ENCODE measurements at places on chromosomes 11 and 22. TPM values are rescaled to one million over a fixed set of nuclear protein-coding genes. Genes with fewer than 3 reads are reported as not detected.

DNA sequence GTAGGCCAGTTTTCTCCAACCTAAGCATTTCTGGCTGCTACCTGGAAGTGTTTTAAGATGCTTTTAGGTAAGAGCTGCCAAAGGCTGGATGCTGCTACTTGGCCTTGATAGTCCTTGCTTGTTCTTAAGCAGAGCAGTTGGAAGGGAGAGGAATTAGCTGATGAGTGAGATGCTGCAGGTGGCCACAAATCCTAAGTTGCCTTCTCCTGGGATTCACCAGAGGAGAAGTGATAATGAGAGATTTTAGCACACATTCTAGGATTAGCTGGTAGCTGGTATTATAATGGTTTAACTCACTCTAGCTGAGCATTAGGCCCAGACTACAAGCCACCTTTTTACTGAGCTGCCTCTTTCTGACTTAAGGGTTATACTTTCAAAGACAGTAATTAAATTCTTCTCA, 442.9 kb upstream of the RAG2 start:
- DNase-seq = no peak

APOA4 gene
- not detected for total RNA-seq

DNA sequence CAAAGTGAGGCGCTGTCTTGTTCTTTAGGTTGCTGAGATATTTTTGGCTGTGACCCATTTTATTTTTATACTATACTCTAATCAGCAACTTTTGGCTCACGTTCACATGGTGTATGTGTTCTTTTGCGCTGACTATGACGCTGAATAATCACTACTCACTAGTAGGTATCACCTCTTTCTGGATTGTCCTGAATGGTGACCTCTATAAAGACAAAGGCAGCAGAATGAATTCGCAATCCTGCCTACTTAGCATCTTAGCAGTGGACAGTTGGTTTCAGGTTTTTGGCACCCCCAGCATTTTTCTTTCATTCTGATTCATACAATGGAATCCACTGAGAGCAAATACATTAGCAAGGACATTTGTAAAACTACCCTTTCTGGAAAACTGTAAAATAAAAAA, 351.3 kb downstream of the JRKL start:
- DNase-seq = no peak

GRCh38 chr11:8080674-8081590, at the start of gene TUB:
TSS of gene TUB (plus strand) at chr11:8081211. CDS start at chr11:8081511, 300 bp downstream.
- no peak for DNase-seq

GRCh38 chr11:60834742-60835533, 7.0 kb upstream of the CCDC86 start:
- DNase-seq = no peak

DNA sequence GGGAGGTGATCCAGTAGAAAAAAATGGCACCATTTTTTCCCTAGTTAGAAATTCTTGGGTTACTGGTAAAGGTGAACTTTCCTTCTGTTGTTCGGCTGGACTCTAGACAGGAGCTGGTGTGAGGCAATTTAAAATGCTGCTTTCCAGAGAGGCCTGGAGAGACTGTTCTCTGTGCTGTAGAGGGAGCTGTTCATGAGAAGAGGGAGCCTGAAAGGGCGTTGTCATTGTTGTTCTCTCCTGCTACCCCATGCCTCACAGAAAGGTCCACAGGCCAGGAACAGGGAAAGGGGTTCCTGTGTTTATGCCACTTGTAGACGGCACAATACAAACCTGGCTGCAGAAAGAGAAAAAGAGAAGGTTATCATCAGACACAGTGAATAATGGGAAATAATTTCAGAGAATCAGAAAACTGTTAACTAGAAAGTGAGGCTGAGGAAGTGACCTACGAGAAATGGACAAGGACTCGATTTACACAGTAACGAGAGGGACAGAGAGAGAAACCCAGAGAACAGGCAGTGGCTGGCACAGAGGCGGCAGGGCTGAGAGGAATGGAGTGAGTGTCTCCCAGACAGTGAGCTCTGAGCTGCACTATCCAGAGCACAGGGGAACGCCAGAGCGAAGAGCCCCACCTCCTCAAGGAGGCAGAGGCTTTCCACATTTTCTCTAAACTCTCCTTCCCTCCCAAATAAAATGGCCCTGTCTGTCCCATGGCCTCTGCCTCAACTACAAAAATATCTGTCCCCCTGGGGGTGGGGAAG, 109.2 kb downstream of the RRM1 start:
- no peak for DNase-seq

- no peak for DNase-seq
These were observed 13.5 kb downstream of the TSKU start for GRCh38 chr11:76796511-76797198.

DNA sequence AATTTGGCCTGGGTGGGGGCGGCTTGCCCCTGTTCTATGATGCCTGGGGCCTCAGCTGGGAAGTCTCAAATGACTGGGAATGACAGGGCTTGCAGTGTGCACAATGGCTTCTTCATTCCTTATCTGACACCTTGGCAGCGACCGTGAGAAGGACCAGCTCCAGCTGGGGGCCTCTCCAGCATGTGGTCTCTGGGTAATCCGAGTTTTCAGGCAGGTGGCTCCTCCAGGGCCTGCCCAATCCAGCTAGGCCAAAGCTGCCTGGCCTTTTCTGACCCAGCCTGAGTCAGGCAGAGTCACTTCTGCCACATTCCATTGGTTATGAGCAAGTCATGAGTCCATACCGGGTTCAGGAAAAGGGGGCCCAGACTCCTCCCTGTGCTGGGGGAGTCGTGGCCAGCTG, 646.0 kb downstream of the OPCML start:
- no peak for DNase-seq

KRTAP5-2 gene
- 0.26 TPM for total RNA-seq

DNA sequence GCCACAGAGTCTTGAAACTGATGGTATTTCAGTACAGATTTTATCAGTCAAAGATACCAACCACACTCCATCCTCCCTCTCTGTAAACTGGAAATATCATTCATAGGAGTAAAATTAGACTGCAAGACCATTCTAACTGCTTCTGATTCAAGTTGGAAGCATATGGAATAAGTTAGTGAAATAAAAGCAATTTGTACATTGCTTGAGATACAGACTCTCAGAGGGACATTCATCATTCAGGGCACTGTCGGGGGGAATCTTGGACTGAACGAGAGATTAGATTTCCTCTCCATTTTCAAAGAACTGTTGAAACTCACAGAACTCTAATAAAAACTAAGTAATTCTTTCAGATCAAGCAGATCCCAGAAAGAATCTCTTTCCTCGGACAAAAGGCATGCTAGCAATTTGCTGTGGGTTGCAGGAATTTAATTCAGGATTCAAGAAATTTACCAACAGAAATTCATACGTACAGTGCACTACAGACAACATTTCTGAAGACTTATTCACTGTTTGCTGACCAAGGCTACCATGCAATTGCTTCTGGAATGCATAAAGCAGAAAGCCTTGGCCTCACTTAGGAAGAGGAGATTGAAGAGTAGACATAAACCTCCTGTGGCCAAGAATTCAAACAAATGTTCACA, 34.1 kb downstream of the PAMR1 start:
- no peak for DNase-seq

- DNase-seq = peak; percentile 80
These were observed 3.5 kb downstream of the PHLDB1 start for GRCh38 chr11:118610773-118611432.

GRCh38 chr11:76850815-76851214, 9.9 kb upstream of the ACER3 start:
- no peak for DNase-seq

GRCh38 chr11:12705874-12706273, 31.7 kb downstream of the TEAD1 start:
- no peak for DNase-seq

FAM76B gene
- 24.2 TPM for total RNA-seq

CRYBB2 gene
- total RNA-seq = not detected

DNA sequence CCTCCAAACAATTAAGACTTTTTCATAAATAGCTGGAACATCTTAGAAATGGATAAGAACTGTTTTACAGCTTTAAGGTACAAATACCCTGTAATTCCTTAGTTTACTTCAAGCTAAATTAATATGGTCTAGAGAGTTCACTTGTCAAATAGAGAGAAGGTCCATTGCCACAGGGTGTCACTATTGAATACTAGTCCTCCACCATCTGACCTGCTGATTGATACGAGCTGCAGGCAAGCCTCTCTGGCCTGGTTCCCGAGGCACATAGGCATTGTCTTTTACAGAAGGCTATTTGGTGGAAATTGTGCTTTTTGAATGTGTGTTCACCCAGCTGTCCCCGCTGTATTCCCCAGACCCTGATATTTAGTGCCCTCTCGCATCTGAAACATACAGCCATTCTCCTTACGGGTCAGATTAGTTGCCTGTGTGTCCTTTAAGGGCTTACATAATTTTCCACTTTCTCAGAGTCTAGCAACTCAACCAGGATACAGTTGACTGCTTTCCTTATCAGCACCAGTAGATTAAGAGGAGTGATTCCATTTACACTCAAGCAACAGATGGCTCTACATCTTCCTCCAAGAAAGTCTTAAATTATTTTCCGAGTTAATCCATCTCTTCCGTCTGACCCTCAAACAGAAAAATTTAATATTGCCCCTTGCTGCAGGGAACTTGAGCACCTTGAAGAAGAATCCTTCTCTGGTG, 788.8 kb upstream of the FAT3 start:
- DNase-seq = no peak

KRTAP5-8 gene
- total RNA-seq = not detected
